Lung microvascular endothelial cell (primary cell): ENCODE measurements at places on chromosomes 16 and 17. TPM values are rescaled to one million over a fixed set of nuclear protein-coding genes. Genes with fewer than 3 reads are reported as not detected.
A peak's percentile ranks its signal among the peaks of the same experiment; 100 is the strongest.

DNA sequence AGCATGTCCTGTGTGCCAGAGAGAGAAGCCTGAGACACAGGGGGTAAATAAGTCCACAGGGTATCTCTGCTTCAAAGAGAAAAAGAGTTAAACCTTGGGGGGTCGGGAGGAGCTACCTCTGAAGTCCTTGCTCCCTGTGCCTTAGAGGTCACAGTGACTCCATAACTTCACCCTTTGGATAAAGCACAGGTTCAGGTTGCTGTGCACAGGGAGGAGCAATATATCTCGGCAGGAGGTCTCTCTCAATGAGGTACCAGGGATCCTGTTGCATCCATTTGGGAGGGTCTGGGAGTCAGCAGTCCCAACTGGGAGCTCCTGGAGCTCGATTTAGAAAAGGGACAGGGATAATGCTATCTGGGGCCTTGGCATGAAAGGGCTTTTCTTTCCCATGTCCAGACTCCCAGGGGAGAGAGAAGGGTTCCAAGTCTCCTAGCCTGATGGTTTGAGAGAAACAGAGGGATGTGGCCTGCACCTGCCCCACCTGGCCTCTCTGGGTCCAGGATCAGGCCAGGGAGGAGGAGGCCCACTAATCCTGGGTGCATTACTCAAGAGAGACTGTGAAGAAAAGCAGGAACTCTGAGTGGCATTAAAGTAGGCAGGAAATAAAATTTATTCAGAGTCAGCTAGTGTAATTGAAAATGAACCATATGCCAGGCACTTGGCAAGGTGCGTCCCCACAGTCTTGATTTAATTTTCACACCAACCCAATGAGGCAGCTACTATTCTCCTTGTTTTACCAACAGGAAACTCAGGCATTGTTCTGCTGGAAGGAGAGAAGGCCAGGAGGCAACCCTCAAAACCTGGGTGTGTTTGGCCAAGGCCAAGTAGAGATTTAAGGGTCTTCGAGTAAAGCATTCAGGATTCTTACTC lies 40.7 kb downstream of the CUEDC1 start:
- no peak for DNase-seq

GRCh38 chr16:85632709-85633437 lies 19.8 kb downstream of the GSE1 start:
- DNase-seq = no peak

- DNase-seq = no peak
These were observed 3.1 kb upstream of the MMP2 start for GRCh38 chr16:55475919-55476318.

GRCh38 chr17:9240659-9241370 lies 219.5 kb downstream of the NTN1 start:
- peak; percentile 91 for DNase-seq

DNA sequence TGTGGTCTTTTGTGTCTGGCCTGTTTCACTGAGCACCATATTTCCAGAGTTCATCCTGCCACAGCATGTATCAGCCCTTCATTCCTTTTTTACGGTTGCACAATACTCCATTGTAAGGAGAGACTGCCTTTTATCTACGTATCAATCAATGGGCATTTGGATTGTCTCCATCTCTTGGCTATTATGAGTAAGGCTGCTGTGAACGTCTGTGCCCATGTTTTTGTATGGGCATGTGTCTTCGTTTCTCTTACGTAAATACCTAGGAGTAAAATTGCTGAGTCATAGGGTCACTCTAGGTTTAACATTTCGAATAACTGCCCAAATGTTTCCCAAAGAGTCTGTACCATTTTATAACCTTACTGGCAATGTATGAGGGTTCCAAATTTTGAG lies 202.8 kb upstream of the FOXF1 start:
- peak; percentile 48 for DNase-seq

DNA sequence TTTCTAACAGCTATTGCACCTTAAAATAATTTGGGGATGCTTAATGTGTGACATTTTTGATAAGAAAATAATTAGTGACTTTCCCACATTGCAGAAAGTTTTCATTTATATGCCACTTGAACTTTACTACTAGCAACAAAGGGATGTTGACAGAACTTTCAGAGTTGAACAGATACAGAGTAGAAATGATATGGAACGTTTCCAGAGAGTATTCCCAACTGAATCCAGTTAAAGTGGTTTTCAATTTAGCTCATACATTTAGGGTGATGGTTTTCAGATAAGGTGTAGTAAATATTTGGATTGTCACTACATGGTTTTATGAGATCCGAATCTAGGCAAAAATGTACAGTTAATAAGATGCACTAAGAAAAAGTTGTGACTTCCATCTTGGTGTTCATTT lies 17.3 kb downstream of the MAP2K4 start:
- no peak for DNase-seq

C1QTNF8 gene
- not detected in 2 replicates for total RNA-seq

CDH15 gene
- total RNA-seq = under 0.01 TPM in 2 replicates

DRC3 gene
- 1.1 and 2.0 TPM in 2 replicates for total RNA-seq

DNA sequence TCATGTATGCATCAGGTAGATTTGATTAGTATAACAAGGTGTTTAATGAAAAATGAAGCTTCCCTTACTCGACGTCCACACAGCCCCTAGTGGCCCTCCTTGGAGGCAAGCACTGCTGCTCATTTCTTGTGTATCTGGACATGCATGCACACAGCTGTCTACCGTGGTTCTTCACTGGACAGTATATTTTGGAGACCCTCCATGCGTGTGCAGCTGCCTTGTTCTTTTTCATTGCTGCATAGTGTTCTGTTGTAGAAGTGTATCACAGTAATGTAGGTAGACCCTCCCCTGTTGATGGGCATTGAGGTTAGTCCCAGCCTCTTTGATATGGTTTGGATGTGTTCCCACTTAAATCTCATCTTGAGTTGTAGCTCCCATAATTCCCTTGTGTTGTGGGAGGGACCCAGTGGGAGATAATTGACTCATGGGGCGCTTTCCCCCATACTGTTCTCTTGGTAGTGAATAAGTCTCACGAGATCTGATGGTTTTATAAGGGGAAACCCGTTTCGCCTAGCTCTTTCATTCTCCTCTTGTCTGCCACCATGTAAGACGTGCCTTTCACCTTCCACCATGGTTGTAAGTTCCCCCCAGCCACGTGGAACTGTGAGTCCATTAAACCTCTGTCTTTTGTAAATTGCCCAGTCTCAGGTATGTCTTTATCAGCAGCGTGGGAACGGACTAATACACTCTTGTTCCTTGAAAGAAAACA lies 6.3 kb downstream of the CMIP start:
- no peak for DNase-seq

SNN gene
- total RNA-seq = 23.2 and 24.4 TPM in 2 replicates

DNA sequence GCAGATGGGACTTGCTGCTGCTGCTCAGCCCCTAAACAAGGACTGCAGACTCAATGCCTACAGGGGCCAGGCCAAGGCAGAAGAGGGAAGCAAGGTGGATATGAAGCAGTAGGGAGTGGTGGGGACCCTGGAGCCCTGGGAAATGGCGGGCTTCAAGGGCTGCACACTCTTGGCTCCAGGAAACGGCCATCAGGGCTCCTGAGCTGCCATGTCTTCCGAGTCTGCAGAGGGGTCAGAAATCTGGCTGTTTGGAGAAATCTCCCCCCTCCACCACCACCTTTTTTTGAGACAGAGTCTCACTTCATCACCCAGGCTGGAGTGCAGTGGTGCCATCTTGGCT lies 169.1 kb downstream of the KATNIP start:
- no peak for DNase-seq

DNA sequence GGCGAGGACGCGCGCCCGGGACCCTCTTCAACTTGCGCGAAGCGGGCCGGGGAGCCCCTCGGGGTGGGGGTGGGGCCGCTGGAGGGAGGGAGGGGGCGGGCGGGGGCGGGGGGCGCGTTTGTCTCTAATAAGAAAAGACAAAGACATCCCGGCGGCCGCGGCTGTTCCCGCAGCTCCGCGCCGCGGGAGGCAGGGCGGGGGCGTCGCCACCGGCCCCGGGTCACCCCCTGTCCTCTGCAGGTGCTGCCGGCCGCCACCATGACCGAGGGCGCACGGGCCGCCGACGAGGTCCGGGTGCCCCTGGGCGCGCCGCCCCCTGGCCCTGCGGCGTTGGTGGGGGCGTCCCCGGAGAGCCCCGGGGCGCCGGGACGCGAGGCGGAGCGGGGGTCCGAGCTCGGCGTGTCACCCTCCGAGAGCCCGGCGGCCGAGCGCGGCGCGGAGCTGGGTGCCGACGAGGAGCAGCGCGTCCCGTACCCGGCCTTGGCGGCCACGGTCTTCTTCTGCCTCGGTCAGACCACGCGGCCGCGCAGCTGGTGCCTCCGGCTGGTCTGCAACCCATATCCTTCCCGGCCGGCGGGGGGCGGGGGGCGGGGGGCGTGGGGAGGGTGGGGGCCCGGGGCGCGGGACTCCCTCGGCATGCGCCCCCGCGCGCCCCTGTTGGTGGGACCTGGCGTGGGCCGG lies 714 bp downstream of the CACNA1H start:
- no peak for DNase-seq

- DNase-seq = peak; percentile 28
These were observed 18.9 kb downstream of the LGALS9 start for GRCh38 chr17:27649929-27650328.

GRCh38 chr17:57818066-57818465 lies 31.8 kb downstream of the MRPS23 start:
- DNase-seq = no peak

- DNase-seq = no peak
These were observed 1.2 kb upstream of the LITAFD start for GRCh38 chr16:8880839-8881510.

- no peak for DNase-seq
These were observed 161.5 kb downstream of the ZFHX3 start for GRCh38 chr16:72886346-72886974.

GRCh38 chr17:39841134-39841683 lies 22.9 kb downstream of the IKZF3 start:
- no peak for DNase-seq

DNA sequence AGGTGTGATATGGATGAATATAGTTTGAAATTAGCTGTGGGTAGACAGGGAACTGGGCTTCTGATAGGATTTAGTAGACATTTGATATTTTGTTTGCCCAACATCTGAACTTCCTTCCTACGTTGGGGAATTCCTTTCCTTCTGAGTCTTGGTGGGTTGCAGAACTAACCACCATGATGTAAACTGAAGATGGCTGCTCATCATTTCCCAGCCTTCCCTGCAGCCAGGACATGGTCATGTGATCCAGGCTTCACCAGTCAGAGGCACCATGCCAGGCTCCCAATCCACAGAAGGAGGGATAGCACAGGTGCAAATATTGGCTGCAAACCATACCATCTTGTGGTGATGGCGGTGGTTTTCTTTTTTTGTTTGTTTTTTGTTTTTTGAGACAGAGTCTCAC lies 57.4 kb downstream of the EMP2 start:
- DNase-seq = no peak

DNA sequence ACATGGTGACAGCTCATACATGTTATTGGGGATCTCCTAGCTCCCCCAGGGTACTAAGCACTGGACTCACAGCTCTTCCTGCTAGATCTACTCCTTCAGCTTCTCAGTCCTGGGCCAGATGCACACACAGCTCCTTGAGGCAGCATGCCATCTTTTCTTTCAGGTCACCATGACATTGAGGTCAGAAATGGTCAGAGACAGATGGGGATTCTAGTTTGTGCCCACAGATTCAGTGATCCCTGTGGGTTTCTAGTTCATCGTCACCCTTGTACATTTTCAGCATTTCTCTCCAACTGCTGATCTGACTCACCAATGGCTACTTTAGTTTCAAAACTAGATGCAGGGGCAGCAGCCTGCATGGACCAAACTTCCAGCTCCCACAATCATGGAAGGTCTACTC lies 560.7 kb upstream of the PSMD7 start:
- DNase-seq = no peak

ABCA8 gene
- under 0.01 TPM in 1 of 2 replicates, not detected in the other for total RNA-seq

VPS9D1 gene
- 4.1 and 4.4 TPM in 2 replicates for total RNA-seq

SLC5A11 gene
- not detected in 2 replicates for total RNA-seq

NT5M gene
- total RNA-seq = 1.1 and 1.8 TPM in 2 replicates

- no peak for DNase-seq
These were observed 27.9 kb upstream of the HYDIN start for GRCh38 chr16:71258372-71258771.

KRT28 gene
- not detected in 2 replicates for total RNA-seq

LPO gene
- not detected in 2 replicates for total RNA-seq

ABCA9 gene
- 0.44 and 1.8 TPM in 2 replicates for total RNA-seq

GRCh38 chr17:37295888-37296287 lies 79.9 kb upstream of the C17orf78 start:
- peak; percentile 4 for DNase-seq

- no peak for DNase-seq
These were observed 329 bp downstream of the KPNB1 start for GRCh38 chr17:47649972-47650524.

- no peak for DNase-seq
These were observed 8.7 kb upstream of the CPD start for GRCh38 chr17:30369995-30370394.
